ENCODE measurements at places on chromosomes 2 and 18. TPM values are rescaled to one million over a fixed set of nuclear protein-coding genes. Genes with fewer than 3 reads are reported as not detected.

DNA sequence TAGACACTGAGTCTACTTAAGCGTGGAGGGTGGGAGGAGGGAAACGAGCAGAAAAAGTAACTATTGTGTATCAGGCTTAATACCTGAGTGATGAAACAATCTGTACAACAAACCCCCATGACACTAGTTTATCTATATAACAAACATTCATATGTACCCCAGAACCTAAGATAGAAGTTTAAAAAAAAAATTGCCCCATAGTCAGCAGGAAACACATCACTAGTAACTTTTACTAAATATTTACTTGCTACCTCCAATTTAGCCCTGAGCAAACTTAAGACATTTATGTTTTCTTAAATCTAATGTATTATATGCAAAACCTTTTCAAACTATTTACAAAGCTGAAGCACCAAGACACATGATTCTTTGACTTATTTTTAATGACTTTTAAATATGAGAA is 5.6 kb downstream of the REV1 start:
- no peak overlapping the region for H3K27ac ChIP-seq
- no peaks in the 10 kb centered on the region for H3K36me3 ChIP-seq
- H3K4me1 ChIP-seq, result peaks cover 22% of the 10 kb centered on the region
- no peaks in the 10 kb centered on the region for H3K27me3 ChIP-seq
- DNase-seq, result no peak
- no peak overlapping the region for H3K4me3 ChIP-seq

- H3K4me1 ChIP-seq, result peaks cover 5% of the 10 kb centered on the region
- no peaks in the 10 kb centered on the region for H3K27me3 ChIP-seq
- H3K27ac ChIP-seq, result no peak overlapping the region
- no peak overlapping the region for H3K4me3 ChIP-seq
- peaks cover 38% of the 10 kb centered on the region for H3K36me3 ChIP-seq
- DNase-seq, result peak; percentile 33
Observed at GRCh38 chr18:23529604-23530003, 26.3 kb downstream of the RMC1 start.

DNA sequence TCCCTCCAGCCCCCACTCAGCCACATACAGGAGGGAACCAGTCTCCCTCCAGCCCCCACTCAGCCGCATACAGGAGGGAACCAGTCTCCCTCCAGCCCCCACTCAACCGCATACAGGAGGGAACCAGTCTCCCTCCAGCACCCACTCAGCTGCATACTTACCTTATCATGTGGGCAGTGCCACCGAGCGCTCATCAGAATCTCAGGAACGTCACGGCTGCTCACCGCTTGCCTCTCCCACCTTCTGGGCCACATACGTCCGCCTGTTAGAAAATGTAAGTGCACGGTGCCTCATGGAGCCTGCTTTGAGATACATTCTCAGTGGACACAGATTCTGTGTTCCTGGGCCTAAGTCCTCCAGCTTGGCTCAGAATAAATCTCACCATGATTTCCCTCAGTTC is 124.8 kb downstream of the PXDN start:
- H3K4me1 ChIP-seq, result peaks cover 19% of the 10 kb centered on the region
- H3K4me3 ChIP-seq, result no peak overlapping the region
- no peaks in the 10 kb centered on the region for H3K27me3 ChIP-seq
- peak overlapping the region; percentile 99 for H3K27ac ChIP-seq
- no peak for DNase-seq

ANKRD30BL gene
- total RNA-seq, result not detected

HOXD8 gene
- total RNA-seq, result not detected

Measured in Panc1 (cell line).